Mesendoderm (in vitro differentiated cells): ENCODE measurements at places on chromosomes 1 and 21.

DNA sequence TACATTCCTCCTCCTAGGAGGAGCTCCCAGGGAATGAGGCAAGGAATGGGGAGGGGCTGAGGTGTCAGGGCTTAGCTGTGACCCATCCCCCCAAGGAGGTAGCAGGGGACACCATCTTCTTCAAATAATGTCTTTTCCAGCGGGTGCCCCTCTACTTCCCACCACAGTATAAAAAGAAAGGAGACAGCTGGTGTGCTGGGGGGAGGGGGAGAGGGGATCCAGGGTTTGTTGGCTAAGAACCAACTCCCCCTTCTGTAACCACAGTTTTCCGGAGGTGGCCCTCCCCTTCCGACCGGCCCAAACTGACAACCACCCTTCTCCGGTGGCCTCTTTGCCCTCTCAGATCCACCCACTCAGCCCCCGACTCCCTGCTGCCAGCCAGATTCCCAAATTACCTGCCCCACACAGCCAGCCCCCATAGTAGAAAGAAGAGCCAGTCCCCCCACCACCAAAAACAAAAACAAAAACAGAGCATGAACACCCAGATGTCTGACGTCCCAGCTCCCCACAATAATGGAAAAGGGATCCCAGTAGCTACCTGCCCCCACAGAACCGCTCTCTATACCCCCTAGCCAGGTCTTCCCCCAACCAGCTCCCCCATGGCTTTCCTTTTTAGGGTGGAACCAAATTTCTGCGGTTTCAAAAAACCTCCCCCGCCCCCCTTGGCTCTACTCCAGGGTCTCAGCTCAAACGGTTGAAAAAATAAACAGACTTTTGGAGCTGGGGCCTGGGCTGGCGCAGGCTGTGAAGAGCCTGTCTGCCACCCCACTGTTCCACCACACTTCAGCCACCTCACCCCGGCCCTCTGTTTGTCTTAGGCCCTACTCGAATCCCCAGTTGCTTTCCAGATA is 2.1 kb downstream of the ARHGEF2 start:
- DNase-seq, result peak; percentile 93

GRCh38 chr1:17744666-17745478 is 10.3 kb upstream of the ACTL8 start:
- DNase-seq, result no peak

DNA sequence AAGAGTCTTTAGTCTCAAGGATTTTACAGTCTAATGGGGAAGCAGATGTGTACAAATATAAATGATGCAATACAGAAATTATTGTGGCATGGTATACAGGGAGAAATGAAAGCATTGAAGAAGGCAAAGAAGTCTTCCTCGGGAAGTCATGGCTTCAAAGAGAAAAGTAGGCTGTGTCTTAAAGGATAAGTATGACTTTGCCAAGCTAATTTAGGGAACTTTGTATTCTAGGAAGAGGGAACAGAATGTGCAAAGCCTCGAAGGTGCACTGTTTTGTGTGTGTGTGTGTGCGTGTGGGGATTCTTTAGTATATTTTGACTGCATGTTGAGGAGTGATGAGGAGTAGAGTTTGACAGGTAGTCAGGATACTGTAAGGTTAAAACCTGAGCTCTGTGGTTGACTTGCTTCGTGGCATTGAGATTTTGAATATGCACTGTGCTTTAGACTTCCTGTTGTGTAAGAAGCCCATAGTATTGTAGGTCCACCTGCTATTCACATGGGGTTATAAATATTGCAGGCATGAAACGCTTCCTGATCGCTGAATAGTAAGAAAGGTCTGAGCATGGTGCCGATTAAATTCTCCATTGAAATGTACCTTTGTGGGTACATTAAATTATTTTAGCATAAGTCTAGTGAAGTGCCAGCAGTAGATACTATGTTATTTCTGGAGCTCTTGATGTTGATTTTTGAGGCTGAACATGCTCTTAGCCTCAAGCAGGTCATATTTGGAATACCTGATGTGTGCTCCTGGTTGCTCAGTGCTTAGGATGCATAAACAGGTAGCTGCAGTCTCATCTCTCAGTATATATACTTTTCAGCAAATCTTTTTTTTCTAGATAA is 8.0 kb downstream of the SMAP2 start:
- DNase-seq, result no peak

GRCh38 chr1:173056365-173056764 is 5.6 kb upstream of the TNFSF18 start:
- no peak for DNase-seq

- no peak for DNase-seq
Measured at GRCh38 chr1:175527773-175528172, 215.6 kb downstream of the TNR start.

GRCh38 chr1:173573596-173573995 is 29.3 kb downstream of the SLC9C2 start:
- no peak for DNase-seq
